ENCODE measurements at places on chromosomes 6 and 20.
A peak's percentile ranks its signal among the peaks of the same experiment; 100 is the strongest.

DNA sequence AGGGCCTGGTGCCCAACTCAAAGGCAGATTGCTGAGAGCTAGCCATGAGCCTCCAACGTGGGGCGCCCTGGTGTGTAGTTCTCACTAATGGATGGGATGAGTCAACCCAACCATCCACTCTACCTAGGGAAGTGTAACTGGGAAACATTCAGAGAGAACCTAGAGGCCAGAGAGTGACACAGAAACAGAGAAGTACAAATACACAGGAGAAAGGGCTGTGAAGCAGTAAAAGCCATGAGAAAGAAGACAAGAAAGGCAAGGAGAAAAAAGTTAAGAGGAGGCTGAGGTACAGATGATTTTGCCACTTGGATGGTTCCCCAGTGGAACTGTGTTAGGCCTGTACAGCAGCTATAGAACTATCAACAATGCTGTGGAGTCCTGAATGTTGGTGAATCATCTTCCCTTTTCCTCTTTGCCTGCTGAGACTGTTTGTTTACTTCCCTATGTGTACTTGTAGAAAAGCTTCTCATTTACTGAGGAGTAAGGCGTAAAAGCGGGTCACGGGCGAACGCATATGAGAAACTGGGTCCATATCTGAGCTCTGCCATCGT, 39.0 kb downstream of the MAN1A1 start:
- H3K27me3 ChIP-seq = no peaks in the 10 kb centered on the region
- DNase-seq = no peak
- peaks cover 14% of the 10 kb centered on the region for H3K36me3 ChIP-seq
- H3K4me1 ChIP-seq = peaks cover 59% of the 10 kb centered on the region
- no peak overlapping the region for H3K4me3 ChIP-seq

GRCh38 chr6:22194188-22194921, 102.5 kb downstream of the PRL start:
- DNase-seq = no peak
- peaks cover 3% of the 10 kb centered on the region for H3K4me1 ChIP-seq
- no peak overlapping the region for H3K4me3 ChIP-seq
- no peak overlapping the region for H3K27ac ChIP-seq
- no peaks in the 10 kb centered on the region for H3K27me3 ChIP-seq

GRCh38 chr20:4767084-4767483, 45.4 kb downstream of the PRND start:
- H3K27ac ChIP-seq = no peak overlapping the region
- peaks cover 20% of the 10 kb centered on the region for H3K27me3 ChIP-seq
- no peak overlapping the region for H3K4me3 ChIP-seq
- H3K4me1 ChIP-seq = no peaks in the 10 kb centered on the region

DNA sequence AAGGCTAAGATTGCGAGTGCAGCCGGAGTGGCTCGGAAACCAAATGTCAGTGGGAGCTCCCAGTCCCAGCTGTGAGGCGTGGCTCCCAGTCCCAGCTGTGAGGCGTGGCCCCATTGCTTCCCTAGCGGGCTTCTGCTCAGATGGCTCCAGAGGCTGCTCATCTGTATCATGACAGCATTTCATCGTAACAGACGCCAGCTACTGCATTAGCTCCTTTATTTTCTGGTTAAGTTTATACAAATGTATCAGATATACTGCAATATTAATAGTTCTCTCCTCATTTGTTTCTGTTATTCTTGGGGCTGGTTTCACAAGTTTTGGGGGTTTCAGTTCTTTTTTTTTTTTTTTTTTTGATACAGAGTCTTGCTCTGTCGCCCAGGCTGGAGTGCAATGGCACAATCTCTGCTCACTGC, 34.7 kb upstream of the TBXT start:
- no peak overlapping the region for H3K4me3 ChIP-seq
- H3K4me1 ChIP-seq = peaks cover 6% of the 10 kb centered on the region
- peaks cover 15% of the 10 kb centered on the region for H3K27me3 ChIP-seq
- no peak overlapping the region for H3K27ac ChIP-seq
- H3K36me3 ChIP-seq = no peaks in the 10 kb centered on the region
- DNase-seq = no peak

GRCh38 chr6:103042336-103042735, 1648.8 kb downstream of the GRIK2 start:
- no peak overlapping the region for H3K4me3 ChIP-seq
- no peaks in the 10 kb centered on the region for H3K36me3 ChIP-seq
- DNase-seq = no peak
- H3K27me3 ChIP-seq = no peaks in the 10 kb centered on the region
- no peaks in the 10 kb centered on the region for H3K4me1 ChIP-seq

DNA sequence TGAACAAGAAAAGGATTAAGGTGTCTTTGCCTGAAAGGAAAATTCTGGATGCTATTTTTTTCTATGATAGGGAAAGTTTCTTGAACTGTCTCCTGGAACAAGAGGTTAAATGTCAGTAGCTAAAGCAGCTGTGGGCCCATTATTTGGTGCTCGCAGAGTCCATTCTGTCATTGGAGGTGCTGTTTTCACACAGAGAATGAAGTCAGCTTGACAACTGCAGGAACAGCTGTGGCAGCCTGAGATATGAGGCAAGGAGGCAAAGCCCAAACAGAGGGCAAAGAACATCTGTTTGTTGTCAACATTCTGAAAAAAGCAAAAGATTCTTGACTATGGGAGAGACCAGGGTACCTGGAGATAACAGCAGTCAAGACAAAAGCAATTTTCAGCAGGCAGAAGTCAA, 548.2 kb downstream of the KIF16B start:
- no peaks in the 10 kb centered on the region for H3K36me3 ChIP-seq
- DNase-seq = no peak
- H3K27me3 ChIP-seq = no peaks in the 10 kb centered on the region
- no peak overlapping the region for H3K27ac ChIP-seq
- H3K4me1 ChIP-seq = no peaks in the 10 kb centered on the region

DNA sequence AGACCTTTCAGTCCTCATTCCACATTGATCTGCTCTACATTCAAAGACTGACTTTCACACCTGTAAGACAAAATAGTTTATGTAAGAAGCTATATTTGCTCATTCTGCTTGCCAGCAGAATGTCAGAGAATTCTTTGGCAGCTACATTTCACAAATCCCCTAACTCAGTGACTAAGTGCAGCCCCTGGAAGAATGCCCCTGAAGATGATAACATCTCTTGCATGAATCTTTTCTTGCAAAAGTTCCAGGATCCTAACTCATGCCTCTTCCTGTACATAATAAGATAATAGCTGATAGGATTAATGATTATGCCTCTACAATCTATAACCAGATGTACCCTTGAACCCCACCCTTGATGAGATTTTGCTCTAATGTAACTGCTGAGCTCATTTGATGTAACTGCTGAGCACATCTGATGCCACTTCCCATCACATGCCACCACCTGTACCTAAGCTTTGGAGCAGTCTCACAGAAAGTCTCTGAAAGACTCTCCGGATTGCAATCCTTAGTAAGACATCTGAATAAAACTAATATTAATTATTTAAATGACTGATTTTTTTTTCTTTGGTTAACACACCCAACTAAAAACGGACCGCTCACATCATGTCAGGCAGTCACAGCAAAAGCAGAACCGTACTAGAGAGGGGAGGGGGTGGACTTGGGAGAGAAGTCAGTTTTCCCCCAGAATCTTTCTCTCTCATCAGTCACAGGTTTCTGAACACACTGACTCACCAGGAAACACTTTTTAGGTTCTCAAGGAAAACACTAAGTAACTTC, 684 bp upstream of the DNAH8 start:
- no peak for DNase-seq
- H3K4me3 ChIP-seq = peak overlapping the region; percentile 27
- H3K27me3 ChIP-seq = peaks cover 27% of the 10 kb centered on the region
- peak overlapping the region; percentile 72 for H3K27ac ChIP-seq
- H3K36me3 ChIP-seq = peaks cover 3% of the 10 kb centered on the region
- peaks cover 24% of the 10 kb centered on the region for H3K4me1 ChIP-seq

- DNase-seq = peak; percentile 71
- peak overlapping the region; percentile 95 for H3K27ac ChIP-seq
- no peaks in the 10 kb centered on the region for H3K27me3 ChIP-seq
Observed at GRCh38 chr6:111871207-111871606, 2.0 kb downstream of the FYN start.

DNA sequence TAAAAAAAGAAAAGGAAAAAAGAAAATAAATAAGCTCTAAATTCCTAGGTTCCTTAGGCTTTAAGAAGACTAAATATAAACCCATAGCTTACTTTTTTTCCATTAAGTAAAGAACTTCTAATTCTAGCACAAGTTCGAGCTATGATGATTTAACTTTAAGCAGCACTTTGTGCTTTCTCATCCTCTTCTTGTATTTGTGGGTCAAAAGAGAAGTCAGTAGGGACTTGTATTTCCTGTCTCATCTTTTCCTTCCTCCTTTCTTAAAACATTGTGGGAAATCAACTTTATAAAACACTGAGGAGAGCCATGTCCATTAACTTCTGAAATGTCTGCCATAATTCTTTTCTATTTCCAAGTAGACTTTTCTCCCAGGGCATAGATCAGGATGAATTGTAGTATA, 637.7 kb upstream of the CITED2 start:
- H3K4me1 ChIP-seq = no peaks in the 10 kb centered on the region
- no peak overlapping the region for H3K4me3 ChIP-seq
- no peaks in the 10 kb centered on the region for H3K36me3 ChIP-seq
- H3K27me3 ChIP-seq = no peaks in the 10 kb centered on the region

DNA sequence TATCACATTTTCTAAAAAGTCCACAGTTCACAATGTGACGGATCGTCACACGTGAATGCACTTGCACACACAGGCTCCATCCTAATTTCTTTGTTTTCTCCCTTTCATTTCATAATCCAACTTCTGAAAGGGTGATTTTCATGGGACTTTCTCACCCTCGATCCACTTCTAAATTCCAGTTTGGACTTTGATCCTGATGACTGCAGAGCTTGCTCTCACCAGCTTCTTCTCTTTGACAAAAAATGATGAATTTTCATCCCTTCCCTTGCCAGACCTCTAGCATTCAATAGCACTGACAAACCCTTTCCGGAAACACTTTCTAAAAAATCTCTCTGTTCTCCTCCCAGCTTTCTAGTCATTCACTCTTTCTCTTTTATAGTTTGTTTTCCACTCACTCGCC, 341.2 kb downstream of the SYNE1 start:
- peaks cover 21% of the 10 kb centered on the region for H3K36me3 ChIP-seq
- no peak overlapping the region for H3K27ac ChIP-seq
- DNase-seq = no peak

GRCh38 chr6:126955621-126956020, 162.8 kb upstream of the RSPO3 start:
- no peaks in the 10 kb centered on the region for H3K4me1 ChIP-seq
- H3K36me3 ChIP-seq = no peaks in the 10 kb centered on the region
- H3K27me3 ChIP-seq = no peaks in the 10 kb centered on the region
- no peak overlapping the region for H3K4me3 ChIP-seq

DNA sequence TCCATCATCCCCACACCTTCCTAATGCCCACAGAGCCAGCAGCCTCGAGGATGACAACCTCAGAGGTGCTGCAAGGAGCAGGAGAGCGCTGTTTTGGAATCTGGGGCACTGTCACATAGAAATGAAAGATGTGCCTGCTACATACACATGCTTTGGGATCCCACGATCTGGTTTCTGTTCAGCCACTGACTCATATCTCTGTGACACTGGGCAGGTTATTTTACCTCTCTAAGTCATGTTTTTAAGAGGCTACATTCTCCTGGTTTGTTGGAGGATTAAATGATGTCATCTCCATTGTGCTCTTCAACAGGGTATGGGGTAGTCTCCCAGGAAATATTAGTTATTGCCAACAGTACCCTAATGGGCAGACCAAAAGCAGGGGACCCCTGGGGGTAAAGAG, 32.6 kb upstream of the TAB2 start:
- no peak overlapping the region for H3K27ac ChIP-seq
- peaks cover 46% of the 10 kb centered on the region for H3K4me1 ChIP-seq
- H3K36me3 ChIP-seq = peaks cover 2% of the 10 kb centered on the region
